Fibroblast of pulmonary artery (primary cell): ENCODE measurements at places on chromosomes 1 and 21.

GRCh38 chr1:147217141-147217540 lies 8.0 kb downstream of the FMO5 start:
- DNase-seq = no peak

GRCh38 chr1:168427051-168427450 lies 116.7 kb downstream of the XCL2 start:
- no peak for DNase-seq

GRCh38 chr1:168833801-168834224 lies 104.8 kb upstream of the DPT start:
- DNase-seq = no peak

GRCh38 chr1:84736944-84737343 lies 46.7 kb upstream of the SSX2IP start:
- DNase-seq = no peak

DNA sequence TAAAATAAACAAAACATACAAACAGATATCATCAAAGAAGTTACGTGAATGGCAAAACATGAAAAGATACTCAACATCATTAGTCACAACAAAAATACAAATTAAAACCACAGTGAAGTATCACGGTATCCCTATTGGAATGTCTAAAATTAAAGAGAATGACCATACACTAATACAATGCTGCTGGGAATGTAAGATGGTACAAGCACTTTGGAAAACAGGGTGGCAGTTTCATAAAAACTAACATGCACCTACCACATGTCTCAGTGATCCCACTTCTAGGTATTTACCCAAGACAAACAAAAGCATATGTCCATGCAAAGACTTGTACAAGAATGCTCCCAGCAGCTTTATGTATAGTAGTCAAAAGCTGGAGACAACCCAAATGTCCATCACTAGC lies 69.1 kb downstream of the HSF2BP start:
- peak; percentile 31 for DNase-seq

GRCh38 chr1:182139496-182139895 lies 78.0 kb upstream of the ZNF648 start:
- DNase-seq = no peak

GRCh38 chr1:208090388-208091301 lies 153.5 kb downstream of the PLXNA2 start:
- no peak for DNase-seq

GRCh38 chr1:172273647-172274396 lies 146.7 kb upstream of the C1orf105 start:
- peak; percentile 22 for DNase-seq

DNA sequence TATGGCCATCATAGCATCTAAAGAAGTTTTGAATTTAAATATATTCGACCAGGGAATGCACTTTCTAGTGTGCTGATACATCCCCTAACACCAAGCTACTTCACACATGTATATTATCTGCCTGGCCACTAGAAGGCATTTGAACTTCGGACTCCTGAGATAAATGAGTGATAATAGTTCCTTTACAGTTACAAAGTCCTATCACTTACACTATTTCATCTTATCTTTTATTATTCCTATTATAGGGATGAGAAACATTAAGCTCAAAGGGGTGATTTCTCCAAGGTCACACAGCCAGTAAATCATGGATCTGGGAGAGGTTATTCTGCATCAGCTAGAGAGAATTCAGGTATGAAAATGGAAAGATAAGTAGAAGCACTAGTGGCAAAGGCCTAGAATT lies 40.3 kb downstream of the GPATCH2 start:
- DNase-seq = no peak

GRCh38 chr1:43586136-43586731 lies 55.6 kb downstream of the PTPRF start:
- no peak for DNase-seq

DNA sequence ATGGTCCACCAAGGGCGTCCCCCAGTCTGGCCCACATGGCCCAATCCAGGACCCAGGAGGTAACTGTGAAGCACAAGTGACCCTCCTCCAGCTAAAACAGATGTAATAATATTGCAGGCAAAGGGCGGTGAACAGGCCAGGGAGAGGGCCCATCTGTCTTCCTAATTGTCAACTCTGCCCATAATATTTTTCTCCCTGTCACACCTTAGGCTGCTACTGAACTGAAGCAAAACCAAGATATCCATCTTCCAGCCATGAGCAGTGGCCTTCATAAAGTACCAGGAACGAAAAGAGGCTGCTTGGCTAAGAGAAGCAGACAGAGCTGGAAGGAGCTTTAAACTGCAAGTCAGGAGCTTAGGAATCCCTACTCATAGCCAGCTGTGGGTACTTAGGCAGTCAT lies 3.1 kb downstream of the KANK4 start:
- DNase-seq = no peak

- no peak for DNase-seq
Observed at GRCh38 chr21:36202726-36203602, 46.3 kb downstream of the DOP1B start.

DNA sequence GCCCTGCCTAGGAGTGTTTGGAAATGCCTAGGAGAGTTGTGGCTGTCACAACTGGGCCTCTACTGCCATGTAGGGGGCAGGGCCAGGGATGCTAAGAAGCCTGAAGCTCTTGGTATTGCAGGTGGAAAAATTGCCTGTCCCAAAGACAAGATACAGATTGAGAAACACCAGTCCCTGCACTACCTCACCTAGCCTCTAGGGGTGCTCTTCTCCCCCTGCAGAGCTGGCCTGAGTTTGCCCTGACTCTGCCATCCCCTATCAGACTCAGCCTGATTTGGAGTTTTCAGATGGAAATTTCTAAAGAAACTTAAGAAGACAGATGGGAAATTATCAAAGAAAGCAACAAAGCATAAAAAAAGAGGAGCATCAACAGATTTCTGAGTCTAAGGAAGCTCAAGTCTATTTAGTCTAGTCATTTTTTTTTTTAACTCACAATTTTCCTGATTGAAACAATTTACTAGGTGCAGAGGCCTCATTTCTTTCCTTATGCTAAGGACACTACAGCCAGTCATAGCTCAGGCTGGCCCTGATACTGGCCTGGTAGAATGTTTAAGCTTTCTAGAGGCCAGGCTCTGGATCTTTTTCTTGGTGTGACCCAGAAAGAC lies 61.4 kb upstream of the LRRN2 start:
- DNase-seq = peak; percentile 56

DNA sequence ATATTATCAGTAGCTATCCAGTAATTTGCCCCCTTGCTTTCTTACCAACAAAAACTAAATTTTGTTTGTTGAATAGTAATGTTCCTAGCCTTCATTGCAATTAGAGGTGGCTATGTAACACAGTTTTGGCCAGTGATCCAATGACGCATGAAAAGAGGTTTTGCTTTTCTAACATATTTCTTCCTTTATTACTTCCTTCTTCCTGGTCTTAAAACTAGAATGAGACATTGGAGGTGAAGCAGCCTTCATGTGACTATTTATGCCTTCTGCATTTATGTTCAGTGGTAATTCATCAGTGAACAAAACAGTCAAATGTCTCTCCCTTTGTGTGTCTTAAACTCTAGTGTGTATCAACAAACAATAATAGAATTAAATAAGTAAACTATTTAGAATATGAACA lies 35.5 kb downstream of the LRIF1 start:
- no peak for DNase-seq

GRCh38 chr1:67764633-67765032 lies 68.6 kb downstream of the GNG12 start:
- DNase-seq = no peak

DNA sequence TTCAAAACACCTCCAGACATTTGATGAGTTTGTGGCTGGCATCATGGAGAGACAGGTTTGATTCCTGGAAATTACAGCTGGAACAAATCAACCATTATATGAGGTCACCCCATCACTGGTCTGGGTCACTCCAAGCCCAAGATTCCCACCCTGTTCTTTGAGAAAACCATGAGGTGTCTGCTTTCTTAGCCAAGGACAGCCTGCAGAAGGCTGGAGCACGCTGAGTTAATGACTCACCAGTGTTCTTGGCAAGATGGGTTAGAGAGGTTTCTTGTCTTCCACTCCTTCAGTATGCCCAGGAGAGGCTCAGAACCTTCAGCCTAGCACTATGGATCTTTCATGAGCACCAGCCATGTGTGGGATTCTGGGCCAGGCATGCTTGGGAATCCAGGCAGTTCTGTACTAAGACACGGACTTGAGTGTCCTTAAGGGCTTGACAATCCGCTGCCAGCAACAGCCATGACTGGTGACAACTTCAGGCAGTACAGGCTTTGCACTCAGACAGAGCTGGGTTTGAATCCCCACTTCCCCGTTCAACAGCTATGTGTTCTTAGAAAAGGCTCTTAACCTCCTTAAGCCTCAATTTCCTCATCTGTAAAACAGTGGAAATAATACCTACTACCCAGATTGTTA lies 43.9 kb downstream of the GRHL3 start:
- DNase-seq = peak; percentile 88

DNA sequence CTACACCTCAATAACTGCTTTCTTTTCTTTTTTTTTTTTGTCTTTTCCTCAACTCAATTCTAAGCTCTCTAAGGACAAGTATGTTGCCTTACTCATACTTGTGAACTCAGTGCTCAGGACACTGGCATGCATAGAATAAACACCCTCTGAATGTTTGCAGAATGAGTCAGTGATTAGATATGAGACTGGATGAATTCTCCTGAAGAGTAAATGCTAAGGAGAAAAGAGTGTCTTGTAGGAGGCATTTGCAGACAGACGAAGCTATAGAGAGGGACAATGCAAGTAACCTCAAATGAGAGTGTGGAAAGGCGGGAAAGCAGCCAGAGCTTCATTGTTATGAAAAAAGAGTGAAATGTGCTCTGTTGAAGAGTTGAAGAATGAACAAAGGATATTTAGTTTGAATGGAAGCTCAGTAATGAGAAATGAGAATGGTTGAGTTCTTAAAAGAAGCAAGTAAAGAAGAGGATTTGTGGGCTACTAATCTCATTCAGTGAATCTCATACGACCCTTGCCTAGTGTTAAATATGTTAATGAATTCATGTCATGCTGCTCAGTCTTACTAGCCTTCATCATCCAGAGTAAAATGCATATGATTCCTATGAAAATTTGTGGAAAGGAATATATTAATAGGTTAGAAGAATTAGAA lies 166.1 kb upstream of the DPYD start:
- peak; percentile 98 for DNase-seq

- no peak for DNase-seq
Observed at GRCh38 chr1:13540866-13541265, 27.1 kb upstream of the LRRC38 start.

DNA sequence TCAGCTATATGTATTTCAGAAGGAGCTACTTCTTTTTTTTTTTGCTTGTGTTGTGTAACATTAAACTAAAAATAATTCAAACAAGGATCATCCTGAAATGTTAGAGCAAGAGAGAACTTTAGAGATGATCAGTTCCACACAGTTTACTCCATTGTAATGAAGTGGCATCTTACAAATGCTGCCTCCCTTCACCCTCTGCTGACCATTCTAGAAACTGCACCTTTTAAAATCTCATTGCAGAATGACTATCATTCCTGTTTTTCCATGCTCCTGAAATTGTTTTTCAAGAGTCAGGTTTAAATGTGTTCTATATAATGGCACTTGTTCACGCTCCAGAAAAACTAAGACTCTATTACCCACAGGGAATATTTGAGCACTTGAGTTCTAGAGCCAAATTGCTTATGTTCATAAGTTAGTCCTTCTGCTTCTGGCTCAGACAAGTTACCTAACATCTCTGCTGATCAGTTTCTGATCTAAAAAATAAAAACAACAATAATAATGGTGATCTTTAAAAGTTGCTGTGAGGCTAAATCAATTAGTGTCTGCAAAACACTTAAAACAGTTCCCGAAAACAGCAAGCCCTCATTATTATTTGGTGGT lies 21.5 kb upstream of the SLC44A5 start:
- peak; percentile 65 for DNase-seq

DNA sequence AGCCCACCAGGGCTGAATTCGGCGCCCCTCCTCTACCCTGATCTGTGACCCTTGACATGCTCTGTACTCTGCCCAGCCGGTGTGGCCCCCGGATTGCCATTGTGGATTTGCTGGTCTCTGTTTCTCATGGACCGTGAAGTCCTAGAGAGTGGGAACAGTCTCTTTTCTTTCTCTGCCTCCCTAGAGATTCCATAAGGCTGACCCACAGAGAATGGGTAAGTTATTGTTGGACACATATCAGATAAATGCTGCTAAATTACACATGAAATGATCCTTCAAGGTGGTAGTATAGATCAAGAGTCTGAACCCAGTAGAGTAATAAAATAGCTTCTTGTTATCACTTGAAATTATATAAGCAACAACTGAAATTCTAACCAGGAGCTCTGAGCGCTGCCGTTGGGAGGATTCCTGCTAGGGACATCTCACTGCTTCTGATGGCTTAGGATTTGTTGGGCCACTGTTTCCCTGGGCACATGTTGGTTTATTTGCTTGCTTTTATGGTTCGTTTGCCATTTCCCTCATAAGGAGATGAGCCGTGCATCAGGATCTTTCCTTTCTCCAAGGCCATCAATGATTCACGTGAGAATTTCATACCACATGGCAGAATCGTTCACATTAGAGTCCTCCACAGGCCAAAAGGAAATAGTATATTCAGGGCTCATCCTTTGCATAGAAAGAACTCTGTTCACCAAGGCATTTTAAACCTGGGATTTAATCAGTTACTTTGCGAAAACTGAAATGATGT lies 111.9 kb downstream of the ZBTB18 start:
- peak; percentile 32 for DNase-seq

- no peak for DNase-seq
Observed at GRCh38 chr1:85624361-85624760, 43.8 kb downstream of the CCN1 start.

DNA sequence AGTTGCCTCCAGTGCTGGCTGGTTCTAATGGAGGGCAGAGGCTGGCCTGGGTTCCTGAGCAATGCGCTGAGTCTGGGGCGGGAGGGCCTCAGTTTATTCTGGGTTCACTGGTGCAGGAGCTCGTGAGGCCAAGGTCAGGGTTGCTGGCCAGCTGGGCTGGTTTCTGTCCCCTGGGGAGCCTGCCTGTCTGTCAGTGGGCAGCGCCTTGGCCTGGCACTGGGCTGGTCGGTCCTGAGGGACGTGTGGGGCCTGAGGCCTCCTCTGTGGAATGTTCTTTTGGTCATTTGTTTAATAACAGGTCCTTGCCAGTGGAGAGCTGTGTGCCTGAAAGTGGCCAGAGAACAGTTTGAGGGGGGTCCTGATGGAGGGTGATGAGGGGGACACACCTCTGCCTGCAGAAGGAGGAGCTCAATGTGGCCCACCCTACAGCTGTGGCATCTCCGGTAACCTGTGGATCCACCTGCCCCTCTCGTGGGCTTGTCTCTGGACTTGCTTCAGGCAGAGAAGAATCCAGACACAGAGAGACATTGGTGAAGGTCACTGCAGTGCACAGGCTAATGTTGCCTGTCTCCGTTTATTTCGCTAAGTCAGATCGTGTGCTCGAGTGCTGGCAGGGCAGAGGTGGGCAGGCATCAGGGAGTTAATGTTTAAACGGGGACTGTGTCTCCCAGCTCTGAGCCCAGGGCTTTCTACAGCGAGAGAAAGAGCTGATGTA lies 34.6 kb downstream of the COQ8A start:
- no peak for DNase-seq

DNA sequence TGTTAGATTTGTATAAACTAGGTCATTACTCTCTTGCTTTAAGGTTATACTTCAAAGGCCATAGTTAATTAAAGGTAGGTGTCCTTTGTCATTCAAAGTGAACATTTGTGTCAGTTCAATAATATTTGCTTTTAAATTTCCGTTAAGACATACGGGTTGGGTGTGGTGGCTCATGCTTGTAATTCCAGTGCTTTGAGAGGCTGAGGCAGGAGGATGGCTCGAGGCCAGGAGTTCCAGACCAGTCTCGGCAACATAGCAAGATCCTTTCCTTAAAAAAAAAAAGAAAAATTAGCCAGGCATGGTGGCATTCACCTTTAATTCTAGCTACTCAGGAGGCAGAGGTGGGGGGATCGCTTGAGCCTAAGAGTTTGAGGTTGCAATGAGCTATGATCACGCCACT lies 80.4 kb downstream of the KIF26B start:
- peak; percentile 20 for DNase-seq

GRCh38 chr1:22415489-22415888 lies 36.2 kb upstream of the ZBTB40 start:
- no peak for DNase-seq
